Muscle of leg (tissue), 16 donors: ENCODE measurements at places on chromosomes 1 and 21.

- no peaks in the 10 kb centered on the region for H3K36me3 ChIP-seq
- H3K4me3 ChIP-seq: no peak overlapping the region
- peaks cover 15% of the 10 kb centered on the region for H3K4me1 ChIP-seq
- H3K27me3 ChIP-seq: peaks cover 2% of the 10 kb centered on the region
Observed at GRCh38 chr1:25066256-25066655, 136.2 kb upstream of the RUNX3 start.

- H3K27ac ChIP-seq: no peak overlapping the region
- no peak overlapping the region for H3K4me3 ChIP-seq
- no peak for DNase-seq
- no peaks in the 10 kb centered on the region for H3K4me1 ChIP-seq
- peaks cover 4% of the 10 kb centered on the region for H3K36me3 ChIP-seq
- H3K27me3 ChIP-seq: no peaks in the 10 kb centered on the region
Observed at GRCh38 chr1:169309178-169310166, 58.1 kb downstream of the NME7 start.

GRCh38 chr1:18175530-18176377, 68.2 kb downstream of the IGSF21 start:
- no peak overlapping the region for H3K4me3 ChIP-seq
- H3K27ac ChIP-seq: no peak overlapping the region
- DNase-seq: no peak
- H3K27me3 ChIP-seq: peaks cover 38% of the 10 kb centered on the region
- H3K4me1 ChIP-seq: no peaks in the 10 kb centered on the region
- no peaks in the 10 kb centered on the region for H3K36me3 ChIP-seq

DNA sequence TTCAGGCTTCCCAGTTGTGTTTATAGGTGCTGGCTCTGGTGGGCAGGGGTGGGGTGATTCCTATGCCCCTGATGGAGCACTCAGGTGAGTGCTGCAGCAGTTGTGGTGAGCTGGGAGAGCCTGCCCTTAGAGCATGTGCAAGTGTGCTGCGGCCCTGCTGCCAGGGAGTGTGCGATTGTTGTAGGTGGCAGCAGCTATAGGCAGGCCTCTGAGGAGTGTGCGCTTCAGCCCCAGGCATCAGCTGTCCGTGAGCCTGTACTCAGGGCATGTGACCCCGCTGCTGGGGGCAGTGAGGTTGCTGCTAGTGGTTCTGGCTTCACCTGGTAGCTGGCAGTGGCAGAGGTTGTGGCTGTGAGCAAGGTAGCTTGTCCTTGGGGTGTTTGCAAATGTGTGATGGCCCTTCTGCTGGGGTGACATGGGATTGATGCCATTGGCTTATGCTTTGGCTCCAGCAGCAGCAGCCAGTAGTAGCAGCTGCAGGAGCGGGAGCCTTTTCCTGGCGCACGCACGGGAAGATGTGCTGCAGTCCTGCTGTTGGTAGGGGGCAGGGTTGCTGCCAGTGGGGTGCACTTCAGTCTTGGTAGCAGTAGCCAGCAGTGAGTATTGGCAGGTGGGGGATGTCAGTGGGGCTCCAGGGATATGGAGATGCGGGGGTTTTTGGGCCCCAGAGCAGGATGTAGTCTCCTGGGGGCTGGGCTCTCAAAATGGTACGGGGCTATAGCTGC, 37.7 kb downstream of the SYCP1 start:
- no peak for DNase-seq
- H3K4me1 ChIP-seq: no peaks in the 10 kb centered on the region
- no peak overlapping the region for H3K27ac ChIP-seq
- no peak overlapping the region for H3K4me3 ChIP-seq
- H3K27me3 ChIP-seq: no peaks in the 10 kb centered on the region
- no peaks in the 10 kb centered on the region for H3K36me3 ChIP-seq

GRCh38 chr21:43004926-43005325, 30.6 kb downstream of the PKNOX1 start:
- H3K27ac ChIP-seq: no peak overlapping the region
- DNase-seq: no peak
- H3K27me3 ChIP-seq: no peaks in the 10 kb centered on the region
- H3K36me3 ChIP-seq: peaks cover 20% of the 10 kb centered on the region
- H3K4me1 ChIP-seq: peaks cover 4% of the 10 kb centered on the region

DNA sequence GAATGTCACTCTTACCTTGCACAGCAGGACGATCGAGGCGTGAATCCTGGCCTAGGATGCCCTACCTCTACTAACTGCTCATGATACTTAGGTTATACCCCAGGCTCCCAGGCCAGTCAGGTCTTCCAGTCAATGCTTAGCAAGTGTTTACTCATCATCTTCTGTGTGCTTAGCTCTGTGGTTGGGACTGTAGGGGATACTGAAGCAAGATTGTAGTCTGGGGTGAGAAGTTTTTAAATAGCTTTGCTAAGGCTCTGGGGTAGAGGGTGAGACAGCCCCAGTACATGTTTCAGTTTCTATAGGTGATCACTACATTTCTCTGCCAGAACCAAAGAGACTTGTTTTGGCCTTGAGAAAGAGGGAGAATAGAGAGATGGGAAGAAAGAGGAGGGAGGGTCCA, 250.8 kb upstream of the KIAA0040 start:
- no peak for DNase-seq
- H3K4me3 ChIP-seq: no peak overlapping the region
- no peaks in the 10 kb centered on the region for H3K36me3 ChIP-seq
- H3K27ac ChIP-seq: no peak overlapping the region
- H3K27me3 ChIP-seq: no peaks in the 10 kb centered on the region
- no peaks in the 10 kb centered on the region for H3K4me1 ChIP-seq

DNA sequence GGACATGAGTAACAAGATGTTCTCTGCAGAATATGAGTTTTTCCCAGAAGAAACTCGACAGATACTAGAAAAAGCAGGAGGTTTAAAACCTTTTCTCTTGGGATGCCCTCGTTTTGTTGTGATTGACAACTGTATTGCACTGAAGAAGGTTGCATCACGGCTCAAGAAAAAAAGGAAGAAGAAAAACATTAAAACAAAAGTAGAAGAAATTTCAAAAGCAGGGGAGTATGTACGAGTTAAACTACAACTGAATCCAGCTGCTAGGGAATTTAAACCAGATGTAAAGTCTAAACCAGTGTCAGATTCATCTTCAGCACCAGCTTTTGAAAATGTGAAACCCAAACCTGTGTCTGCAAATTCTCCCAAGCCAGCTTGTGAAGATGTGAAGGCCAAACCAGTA, 92.5 kb downstream of the TTC3 start:
- no peaks in the 10 kb centered on the region for H3K27me3 ChIP-seq
- no peak overlapping the region for H3K27ac ChIP-seq
- H3K4me3 ChIP-seq: no peak overlapping the region
- no peaks in the 10 kb centered on the region for H3K4me1 ChIP-seq
- no peak for DNase-seq

- no peaks in the 10 kb centered on the region for H3K36me3 ChIP-seq
- no peaks in the 10 kb centered on the region for H3K4me1 ChIP-seq
- peak; percentile 64 for DNase-seq
Observed at GRCh38 chr1:172149346-172149745, 271.1 kb upstream of the C1orf105 start.

DNA sequence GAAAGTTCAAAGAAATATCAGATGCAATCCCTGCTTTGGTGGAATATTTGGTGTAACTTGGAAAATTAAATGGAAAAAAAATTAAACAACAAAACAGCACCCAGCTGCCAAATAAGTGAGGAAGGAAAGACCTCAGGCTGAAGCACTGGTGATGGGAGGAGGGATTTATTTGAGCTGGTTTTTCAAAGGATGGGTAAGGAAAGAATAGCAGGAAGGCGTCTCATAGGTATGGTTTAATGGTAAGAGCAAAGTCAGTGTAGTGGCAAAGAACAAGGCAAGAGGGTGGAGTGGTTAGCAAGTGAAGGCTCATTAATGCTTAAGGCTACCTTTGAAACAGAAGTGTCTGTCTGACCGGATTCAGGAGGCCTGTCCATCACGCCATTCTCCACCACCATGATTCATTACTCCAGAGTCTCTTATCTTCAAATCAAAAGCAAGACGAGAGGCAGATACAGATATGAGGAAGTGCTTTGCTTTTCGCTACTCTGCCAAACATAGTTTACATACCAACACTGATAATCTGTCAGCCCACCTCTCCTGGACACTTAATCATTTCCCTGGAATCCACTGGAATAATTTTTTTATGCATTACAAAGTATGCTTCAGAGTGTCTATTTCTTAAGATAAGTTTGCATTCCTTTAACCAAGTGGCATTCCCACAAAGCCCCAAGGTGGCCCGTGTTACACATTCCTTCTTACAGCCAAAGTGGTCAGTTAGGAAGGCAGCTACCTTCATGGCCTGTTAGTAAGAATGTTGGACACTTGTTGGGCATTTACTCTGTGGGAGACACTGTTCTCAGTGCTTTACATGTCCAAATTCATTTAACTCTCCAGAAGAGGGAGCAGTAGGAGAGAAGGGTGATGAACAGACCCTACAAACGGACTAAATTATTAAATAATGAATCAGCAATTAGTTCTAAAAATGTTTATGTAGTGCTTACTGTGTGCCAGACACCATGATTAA, 146.6 kb downstream of the ROR1 start:
- DNase-seq: no peak
- no peak overlapping the region for H3K27ac ChIP-seq
- no peaks in the 10 kb centered on the region for H3K27me3 ChIP-seq
- no peaks in the 10 kb centered on the region for H3K4me1 ChIP-seq
- no peak overlapping the region for H3K4me3 ChIP-seq
- H3K36me3 ChIP-seq: no peaks in the 10 kb centered on the region

GRCh38 chr1:65178235-65178634, 30.2 kb downstream of the AK4 start:
- H3K27ac ChIP-seq: no peak overlapping the region
- DNase-seq: no peak
- no peak overlapping the region for H3K4me3 ChIP-seq
- no peaks in the 10 kb centered on the region for H3K36me3 ChIP-seq
